Nephron progenitor cell (in vitro differentiated cells): ENCODE measurements at places on chromosomes 7 and 10.

GRCh38 chr10:114715171-114715670 lies 57.1 kb upstream of the ABLIM1 start:
- DNase-seq: no peak

GRCh38 chr10:119734396-119735332 lies 8.8 kb downstream of the INPP5F start:
- no peak for DNase-seq

DNA sequence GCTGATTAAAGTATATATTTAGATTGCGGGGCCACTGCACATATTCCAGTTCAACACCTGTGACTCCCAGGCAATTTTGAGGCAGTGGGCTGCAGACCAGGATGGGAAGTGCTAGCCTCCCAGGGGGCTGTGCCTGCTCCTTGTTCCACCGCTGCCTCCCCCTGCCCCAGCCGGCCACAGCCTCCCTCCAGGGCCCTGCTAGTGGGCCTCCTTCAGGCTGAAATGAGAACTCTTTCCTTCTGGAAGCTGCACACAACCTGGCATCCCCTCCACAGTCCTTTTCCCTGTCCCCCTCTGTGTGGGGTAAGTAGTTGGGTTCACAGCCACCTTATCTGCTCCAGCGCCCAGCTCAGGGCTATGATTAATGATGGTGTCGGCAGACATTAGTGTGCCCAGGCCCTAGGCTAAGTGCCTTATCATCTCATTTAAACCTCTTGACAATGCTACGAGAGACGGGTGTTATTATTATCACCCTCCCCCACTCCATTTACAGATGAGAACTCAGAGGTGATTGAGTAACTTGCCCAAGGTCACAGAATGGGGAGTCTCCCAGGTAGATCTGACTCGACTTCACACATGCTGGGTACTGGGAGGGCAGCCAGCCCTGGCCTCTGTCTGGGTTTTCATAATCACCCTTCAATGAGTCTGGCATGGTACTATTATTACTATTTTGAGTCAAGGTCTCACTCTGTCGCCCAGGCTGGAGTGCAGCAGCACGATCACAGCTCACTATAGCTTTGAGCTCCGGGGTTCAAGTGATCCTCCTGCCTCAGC lies 10.8 kb upstream of the SFRP5 start:
- no peak for DNase-seq

GRCh38 chr7:15612205-15612604 lies 50.4 kb upstream of the AGMO start:
- DNase-seq: no peak

DNA sequence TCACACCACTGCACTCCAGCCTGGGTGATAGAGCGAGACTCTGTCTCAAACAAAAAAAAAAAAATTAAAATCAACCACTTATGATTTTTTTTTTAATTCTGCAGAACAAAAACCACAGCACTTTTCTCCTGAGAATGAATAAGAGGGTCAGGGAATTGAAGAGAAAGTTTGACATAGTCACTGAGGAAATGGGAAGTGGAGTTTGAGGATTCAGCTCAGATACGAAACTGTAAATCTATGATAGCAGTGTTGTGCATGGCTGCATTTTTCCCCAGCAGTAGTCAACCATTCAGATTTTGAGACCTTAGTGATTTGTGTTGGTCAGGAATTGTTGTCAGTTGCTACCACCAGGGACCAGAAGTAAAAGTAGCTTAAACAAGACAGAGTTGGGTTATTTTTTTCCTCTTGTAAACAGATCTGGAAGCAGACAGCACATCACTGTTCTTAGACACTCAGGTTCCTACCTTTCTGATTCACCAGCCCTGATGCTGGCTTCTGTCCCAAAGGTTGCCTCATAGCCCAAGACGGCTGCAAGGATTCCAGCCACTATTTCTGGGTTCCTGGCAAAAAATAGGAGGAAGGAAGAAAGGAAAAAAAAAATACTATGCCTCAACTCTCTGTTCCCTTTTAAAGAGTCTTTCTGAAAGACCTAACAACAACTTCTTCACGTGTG lies 20.1 kb downstream of the PILRA start:
- DNase-seq: no peak

GRCh38 chr7:49438281-49438680 lies 335.2 kb upstream of the VWC2 start:
- DNase-seq: no peak

- no peak for DNase-seq
Observed at GRCh38 chr7:149715476-149715875, 57.9 kb downstream of the ZNF467 start.

DNA sequence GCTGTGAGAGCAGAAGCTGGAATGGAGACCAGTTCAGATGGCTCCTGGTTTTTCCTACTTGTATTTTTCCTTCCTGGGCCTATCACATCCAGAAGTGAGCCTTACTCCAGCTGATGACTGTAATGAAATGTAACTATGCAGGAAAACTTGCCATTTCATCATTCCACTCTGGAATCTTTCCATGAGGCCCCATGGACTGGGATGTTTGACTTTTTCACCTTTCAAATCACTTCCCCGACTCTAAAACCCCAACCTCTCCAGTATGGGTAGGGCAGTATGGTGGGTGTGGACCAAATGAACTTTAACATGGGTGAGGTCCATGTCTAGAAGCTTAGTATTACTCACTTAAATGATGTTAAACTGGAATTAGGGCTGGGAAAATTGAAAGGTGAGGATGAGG lies 40.3 kb upstream of the DLD start:
- DNase-seq: no peak

GRCh38 chr7:50335795-50336754 lies 31.6 kb downstream of the IKZF1 start:
- no peak for DNase-seq

GRCh38 chr10:132391676-132392020 lies 5.4 kb upstream of the PWWP2B start:
- no peak for DNase-seq

GRCh38 chr10:110408203-110408871 lies 89.4 kb upstream of the DUSP5 start:
- no peak for DNase-seq

GRCh38 chr7:146698995-146699610 lies 582.5 kb downstream of the CNTNAP2 start:
- DNase-seq: no peak

- no peak for DNase-seq
Observed at GRCh38 chr7:114976666-114977065, 54.8 kb downstream of the MDFIC start.

GRCh38 chr10:10687751-10688150 lies 329.9 kb upstream of the CELF2 start:
- no peak for DNase-seq

DNA sequence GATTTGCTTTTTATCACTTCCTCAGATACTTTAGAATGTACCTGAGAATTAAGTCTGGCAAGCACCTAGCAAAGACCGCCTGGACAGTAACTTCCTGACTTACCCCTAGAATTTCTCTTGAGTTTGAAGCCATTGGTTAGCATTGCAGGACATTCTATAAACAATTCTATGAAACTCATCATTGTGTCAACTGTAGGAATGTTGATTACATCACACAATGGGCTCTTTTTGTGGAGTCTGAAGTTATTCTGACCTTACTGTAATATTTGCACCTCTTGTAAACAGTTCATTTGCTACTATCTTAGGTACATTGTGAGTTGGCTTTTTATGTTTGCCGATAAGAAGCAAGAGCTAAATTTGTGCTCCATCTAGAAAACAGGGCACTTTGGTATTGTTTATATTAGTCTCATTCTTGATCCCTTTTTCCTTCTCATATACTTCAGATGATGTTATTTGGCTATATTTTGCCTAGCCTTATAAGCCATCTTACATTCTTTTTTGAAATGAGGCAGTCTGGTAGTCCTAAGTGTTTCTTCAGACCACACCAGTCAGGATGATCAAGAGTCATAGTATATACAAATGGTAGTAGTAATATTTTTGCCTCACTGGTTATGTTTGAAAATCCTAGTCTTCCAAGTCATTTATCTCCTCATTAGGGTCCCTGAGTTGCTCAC lies 52.4 kb downstream of the CASD1 start:
- DNase-seq: no peak

DNA sequence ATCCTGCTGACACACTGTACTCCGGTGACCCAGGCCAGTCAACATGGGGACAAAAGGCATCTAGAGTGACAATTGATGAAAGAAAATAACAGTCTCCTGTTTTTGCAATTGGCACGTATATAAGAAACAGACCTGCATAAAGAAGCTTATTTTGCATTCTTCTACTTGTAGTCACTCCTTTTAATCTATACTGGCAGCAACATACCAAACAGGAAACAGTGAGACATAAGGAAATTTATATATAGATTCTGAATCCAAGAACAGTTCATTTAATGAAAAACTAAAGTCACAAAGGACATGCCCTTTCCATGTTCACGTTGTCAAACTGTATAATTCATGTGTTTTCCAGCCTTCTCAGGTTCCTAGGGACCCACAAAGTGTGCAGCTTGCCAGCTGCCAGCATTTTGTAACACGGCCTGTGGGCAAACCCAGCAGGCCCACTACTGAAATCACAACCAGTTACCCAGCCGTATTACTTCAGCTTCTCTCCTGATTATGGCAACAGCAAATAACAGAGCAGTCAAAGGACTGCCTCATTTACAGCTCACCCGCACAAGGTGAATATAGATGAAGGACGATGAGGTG lies 72.3 kb downstream of the AMPH start:
- DNase-seq: no peak

DNA sequence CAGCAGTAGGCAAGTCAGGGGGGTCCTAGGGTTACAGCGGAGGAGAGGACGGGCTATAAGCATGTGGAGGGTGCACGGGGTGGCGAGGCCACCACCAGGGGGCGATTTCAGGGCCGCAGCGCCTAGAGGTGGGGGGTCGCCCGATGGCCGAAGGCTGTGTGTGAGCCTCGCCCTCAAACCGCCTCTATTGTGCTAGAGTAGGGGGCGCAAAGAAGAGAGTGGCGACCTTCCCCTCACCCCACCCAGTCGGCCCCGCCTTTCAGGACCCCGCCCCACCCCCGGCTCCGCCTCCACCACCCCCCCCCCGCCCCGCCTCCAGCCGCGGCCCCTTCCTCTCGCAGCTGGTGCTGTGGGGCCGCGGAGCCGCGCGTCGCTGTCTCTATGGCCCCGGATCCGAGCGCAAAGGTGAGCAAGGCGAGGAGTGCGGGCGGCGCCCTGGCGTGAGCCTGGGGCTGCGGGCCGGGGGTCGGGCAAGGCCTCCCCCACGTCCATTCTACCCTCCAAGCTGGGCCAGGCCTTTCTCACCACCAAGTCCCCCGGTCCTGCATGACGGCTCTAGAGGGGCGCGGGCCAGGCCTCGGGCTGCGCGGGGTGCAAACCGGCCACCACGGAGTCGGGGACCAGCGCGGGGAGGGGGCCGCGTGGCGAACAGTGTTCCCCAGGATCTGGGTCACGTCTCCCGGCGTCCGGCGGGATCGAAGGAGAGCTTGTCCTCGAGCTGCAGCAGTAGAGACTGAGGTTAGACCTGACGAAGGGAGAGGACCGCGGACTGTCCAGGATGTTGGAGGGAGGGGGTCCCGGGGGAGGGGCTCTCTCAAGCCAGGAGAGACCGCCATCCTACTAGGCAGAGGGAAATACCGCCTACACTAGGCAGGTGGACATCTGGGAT lies at the start of gene SEMA4G:
Gene SEMA4G (plus strand): TSS at position 318 of the 889 bp plus-strand sequence. CDS start 3,409 bp downstream, outside the sequence.
- DNase-seq: peak; percentile 82

- DNase-seq: no peak
Observed at GRCh38 chr10:45040921-45041542, 40.3 kb downstream of the ZNF22 start.

DNA sequence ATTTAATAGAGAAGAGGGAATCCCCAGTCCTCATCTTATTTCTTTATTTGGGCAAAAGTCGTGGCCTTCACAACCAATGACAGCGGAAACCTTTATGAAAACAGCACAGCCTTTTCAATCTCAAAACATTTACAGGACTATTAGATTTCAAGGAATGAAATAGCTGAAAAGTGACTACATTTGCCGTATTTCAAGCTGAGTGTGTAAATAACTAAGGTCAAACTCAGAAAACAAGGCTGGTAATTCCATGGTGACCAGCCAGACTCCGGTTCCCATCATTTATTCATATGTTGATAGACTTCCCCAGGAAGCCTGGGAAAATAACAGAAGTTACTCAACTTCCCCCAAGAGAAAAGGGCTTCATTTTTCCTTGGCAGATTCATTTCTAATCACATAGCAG lies 457.3 kb upstream of the NFE2L3 start:
- no peak for DNase-seq

- no peak for DNase-seq
Observed at GRCh38 chr7:23430893-23431259, 39.4 kb downstream of the IGF2BP3 start.

GRCh38 chr10:126867567-126868365 lies 37.5 kb upstream of the DOCK1 start:
- no peak for DNase-seq

- DNase-seq: no peak
Observed at GRCh38 chr7:111096997-111097396, 6.1 kb downstream of the LRRN3 start.

GRCh38 chr7:121871188-121871587 lies 1.8 kb upstream of the PTPRZ1 start:
- DNase-seq: no peak

- DNase-seq: no peak
Observed at GRCh38 chr7:20218279-20218678, 1.1 kb upstream of the MACC1 start.

GRCh38 chr7:11430841-11431240 lies 401.2 kb downstream of the THSD7A start:
- DNase-seq: no peak

DNA sequence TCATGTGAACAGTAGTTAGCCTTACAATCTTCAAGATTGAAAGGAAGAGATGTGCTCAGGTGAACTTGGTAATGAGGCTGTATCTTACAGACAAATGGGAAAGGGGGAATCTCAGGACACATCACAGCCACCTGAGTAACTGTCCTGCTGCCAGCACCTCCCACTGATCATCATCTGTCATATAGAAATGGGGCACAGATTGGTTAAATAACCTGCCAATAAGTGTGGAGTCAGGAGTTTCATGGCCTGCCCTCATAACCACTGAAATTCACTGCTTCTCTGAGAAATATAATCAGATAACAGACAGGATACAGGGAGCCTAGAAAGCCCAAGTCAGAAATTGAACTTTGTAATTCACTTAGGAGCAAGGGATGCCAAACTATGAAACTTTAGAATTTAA lies 64.9 kb upstream of the TAS2R16 start:
- no peak for DNase-seq

DNA sequence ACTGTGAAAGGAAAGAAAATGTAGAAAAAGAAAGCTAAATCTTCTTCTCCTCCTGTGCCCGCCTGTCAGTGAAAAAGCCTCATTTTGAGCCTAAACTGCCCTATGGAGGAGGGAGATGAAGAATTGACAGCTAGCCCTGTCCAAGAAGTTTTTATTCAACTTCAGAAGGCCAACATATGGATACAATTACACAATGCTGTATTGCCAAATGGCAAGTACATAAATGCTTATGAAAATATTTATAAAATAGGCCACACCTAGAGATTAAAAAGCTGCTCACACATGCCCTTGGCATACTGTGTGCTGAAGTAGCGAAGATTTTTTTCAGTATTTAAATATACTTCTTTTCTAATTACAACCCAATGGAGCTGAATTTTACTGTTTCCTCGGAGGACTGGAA lies 65.1 kb upstream of the NEBL start:
- DNase-seq: no peak

DNA sequence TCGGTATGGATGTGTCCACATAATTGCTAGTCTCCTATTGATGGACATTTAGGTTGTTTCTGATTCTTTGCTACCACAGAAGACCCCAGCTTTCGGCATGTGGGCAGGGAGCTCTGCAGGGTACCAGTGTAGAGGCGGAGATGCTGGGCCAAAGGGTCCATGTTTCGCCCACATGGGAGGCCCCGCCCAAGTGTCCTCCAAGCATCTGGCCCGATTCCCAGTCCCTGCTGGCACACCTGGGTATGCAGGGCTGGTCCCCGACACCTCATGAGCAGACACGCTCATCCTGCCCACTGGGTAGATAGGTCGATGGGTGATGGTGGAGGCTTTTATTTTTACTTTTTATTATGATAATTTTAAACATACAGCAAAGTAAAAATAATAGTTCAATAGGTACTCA lies 19.4 kb upstream of the TBRG4 start:
- DNase-seq: no peak
